ENCODE measurements at places on chromosomes 5 and 9. TPM values are rescaled to one million over a fixed set of nuclear protein-coding genes. Genes with fewer than 3 reads are reported as not detected.

DNA sequence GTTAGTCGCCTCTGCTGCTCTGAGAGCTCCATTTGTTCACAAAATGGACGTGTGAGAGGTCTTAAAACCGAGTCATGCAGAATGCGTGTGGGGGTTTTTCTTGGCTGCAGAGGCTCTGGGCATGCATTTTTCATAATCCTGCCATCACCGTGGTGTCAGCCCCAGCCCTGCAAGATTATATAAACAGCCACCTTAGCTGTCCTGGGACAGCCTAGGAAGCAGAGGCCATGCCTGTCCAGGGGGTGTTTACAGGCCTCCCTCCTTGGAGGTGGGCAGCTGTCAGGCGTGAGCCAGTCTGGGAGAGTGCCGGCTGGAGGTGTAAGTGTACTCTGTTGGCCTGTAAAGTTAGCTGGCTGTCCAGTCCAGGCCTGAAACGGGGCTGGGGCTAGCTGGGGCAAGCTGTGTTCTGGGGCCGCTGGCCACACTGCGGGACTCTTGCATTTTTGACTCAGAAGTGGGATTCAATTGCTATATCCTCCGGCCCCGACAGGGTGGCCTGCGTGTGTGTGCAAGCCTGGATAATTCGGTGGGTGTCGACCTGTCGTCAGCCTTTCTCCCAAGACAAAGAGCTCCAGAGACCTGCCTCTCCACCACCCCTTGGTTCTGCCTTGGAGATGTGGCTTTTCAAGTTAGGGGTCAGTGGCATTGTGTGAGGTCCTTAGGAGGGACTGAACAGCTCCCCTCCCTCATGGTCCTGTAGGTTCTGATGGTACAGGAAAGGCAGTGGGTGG lies 2.4 kb downstream of the WNK2 start:
- DNase-seq, result no peak

The GPR151 gene
- not detected for polyA plus RNA-seq

GRCh38 chr9:76691517-76692313 lies 72.5 kb upstream of the PCA3 start:
- no peak for DNase-seq

The ALAD gene
- polyA plus RNA-seq, result 23.8 TPM

The PCDHA1 gene
- polyA plus RNA-seq, result not detected

Data from muscle of arm (tissue), 14 donors.